Ascending aorta (tissue), 2 donors: ENCODE measurements at places on chromosomes 3 and 15. TPM values are rescaled to one million over a fixed set of nuclear protein-coding genes. Genes with fewer than 3 reads are reported as not detected.

Gene SLCO2A1
- total RNA-seq, result 111 TPM

GRCh38 chr3:140599496-140599895 is 78.4 kb upstream of the TRIM42 start:
- H3K27ac ChIP-seq, result no peak overlapping the region
- H3K4me1 ChIP-seq, result no peaks in the 10 kb centered on the region
- no peak overlapping the region for H3K4me3 ChIP-seq
- no peaks in the 10 kb centered on the region for H3K36me3 ChIP-seq
- no peaks in the 10 kb centered on the region for H3K27me3 ChIP-seq
- DNase-seq, result no peak

Gene SCN5A
- 2.7 TPM for total RNA-seq

Gene ROPN1B
- not detected for total RNA-seq

- no peaks in the 10 kb centered on the region for H3K36me3 ChIP-seq
- H3K27ac ChIP-seq, result no peak overlapping the region
- no peak for DNase-seq
Measured at GRCh38 chr3:43215663-43216275, 70.6 kb upstream of the SNRK start.
